Esophagus mucosa (tissue), 1 donor: ENCODE measurements at places on chromosomes 5 and 9. TPM values are rescaled to one million over a fixed set of nuclear protein-coding genes. Genes with fewer than 3 reads are reported as not detected.

- ATAC-seq: peak; percentile 10
These were observed 2.3 kb upstream of the SLC23A1 start for GRCh38 chr5:139385061-139386049.

GRCh38 chr5:1745123-1745795 is 54.4 kb downstream of the MRPL36 start:
- no peak for ATAC-seq

GRCh38 chr5:140399979-140400729 is 1.5 kb upstream of the ANKHD1 start:
- no peak for ATAC-seq

GRCh38 chr9:98944057-98944733 is 488 bp downstream of the COL15A1 start:
- no peak for ATAC-seq

DNA sequence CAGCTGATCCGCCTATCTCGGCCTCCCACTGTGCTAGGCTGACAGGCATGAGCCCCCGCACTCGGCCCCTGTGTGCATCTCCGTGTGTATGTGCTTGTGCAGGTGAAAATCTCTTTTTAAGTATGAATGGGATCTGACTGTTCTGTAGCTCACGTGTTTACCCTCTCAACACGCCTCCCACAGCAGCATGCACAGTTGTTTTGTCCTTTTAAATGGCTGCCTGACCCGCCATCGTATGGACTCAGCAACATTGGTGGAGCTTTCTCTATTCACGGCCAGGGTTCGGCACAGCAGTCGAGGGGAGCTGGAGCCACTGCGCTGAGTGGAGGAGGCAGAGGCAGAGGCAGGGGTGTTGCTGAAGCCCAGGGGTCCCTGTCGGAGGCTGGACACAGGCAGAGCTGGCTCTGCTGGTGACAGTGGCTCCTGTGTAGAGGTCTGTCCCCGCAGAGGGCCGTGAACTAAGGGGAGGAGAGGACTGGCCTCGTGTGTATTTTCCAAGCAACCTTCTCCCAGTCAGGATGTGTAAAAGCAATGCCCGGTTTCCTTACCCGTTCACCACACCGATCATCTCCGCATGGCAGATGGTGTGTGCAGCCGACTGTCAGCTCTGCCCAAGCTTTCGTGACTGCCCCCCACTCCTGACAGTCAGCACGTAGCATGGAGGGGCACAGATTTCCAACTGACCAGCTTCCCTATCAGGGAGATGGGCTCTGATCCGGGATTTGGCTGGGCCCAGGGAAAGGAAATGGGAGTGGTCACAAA is 37.3 kb downstream of the MRPL36 start:
- no peak for ATAC-seq

The AK3 gene
- total RNA-seq: 65.6 TPM

The FBXO38 gene
- total RNA-seq: 22.4 TPM

The NMUR2 gene
- not detected for total RNA-seq

The SEMA5A gene
- 5.5 TPM for total RNA-seq

The TLX3 gene
- not detected for total RNA-seq
